ENCODE measurements at places on chromosomes 3 and 15. TPM values are rescaled to one million over a fixed set of nuclear protein-coding genes. Genes with fewer than 3 reads are reported as not detected.

DNA sequence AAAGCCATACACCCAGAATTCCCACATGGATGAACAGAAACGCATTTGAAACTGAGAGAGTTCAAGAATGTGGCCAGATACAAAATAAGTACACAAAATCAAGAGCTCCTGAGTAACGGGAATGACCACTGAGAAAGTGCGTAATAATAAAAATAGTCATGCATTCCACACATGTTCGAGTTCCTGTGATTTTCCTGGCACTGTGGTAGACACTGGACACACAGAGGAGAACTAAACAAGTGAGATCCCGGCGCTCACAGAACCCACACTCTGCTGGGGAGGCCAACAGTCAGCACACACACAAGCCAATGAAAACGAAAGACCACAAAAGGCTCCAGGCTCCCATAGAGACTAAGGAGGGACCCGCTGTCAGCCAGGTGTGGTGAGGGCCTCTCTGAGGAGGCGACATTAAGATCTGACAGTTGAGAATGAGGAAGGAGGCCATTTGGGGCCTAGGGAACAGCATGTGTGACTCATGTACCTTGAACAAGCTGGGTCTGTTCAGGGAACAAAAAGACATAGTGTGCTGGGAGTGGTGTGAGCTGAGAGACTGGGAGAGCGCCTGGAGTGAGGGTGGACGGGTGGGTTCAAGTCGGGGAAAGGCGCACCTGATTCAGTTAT is 5.1 kb downstream of the FAM107A start:
- peak; percentile 51 for DNase-seq

DNA sequence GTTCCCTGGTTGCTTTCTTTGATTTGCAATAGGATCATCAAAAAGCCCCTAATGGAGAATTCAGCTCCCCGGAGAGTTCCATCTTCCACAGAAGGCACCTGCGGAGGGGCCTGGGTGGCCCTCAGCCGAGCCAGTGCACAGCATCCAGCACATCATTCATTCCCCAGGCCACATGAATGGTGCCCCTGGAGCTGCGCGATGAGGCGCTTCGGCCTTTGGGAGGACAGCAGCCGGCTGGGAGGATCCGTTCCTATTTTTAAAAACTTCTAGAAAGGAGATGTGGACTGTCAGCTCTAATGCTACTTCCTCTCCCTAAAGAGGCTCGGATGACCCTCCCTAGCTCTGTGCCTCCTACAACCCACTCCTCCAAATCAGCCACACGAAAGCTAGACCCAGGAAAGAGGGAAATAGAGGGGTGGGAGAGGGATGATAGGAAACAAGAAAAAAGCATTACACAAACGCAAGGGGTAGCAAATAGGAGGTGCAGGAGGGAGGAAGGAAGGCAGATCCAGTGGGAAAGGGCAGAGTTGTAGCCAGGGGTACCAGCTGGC is 20.3 kb downstream of the EHD4 start:
- no peak for DNase-seq

The KBTBD8 gene
- total RNA-seq: 2.0 TPM

The GOLGA6L10 gene
- 0.18 TPM for total RNA-seq

DNA sequence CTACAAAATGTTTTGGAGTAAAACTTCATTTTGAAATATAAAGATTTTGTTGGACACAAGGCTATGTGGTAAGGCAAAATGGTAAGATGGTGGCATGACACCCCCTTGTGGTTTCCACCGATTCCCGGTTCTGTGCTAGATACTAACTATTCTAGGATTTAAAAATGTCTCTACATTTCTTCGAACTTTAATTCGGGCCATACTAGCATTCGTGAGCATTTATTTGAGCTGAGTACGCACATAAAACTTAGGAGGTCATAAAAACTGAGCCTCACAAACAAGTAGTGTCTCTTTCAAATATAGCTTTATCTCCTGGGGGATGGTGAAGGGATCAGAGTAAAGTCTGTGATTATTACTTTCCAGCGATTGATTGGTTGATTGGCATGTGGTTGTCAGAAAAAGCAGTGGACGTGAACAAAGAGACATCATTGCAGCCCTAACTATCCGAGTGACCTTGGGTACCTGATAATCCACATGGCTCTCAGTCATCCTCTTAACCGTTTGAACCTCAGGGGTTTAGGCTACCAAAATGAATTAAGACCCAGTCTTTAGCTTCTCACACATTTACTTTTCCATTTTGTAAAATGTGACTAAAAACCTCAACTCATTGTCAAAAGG is 1.1 kb upstream of the ZNF639 start:
- DNase-seq: peak; percentile 60

DNA sequence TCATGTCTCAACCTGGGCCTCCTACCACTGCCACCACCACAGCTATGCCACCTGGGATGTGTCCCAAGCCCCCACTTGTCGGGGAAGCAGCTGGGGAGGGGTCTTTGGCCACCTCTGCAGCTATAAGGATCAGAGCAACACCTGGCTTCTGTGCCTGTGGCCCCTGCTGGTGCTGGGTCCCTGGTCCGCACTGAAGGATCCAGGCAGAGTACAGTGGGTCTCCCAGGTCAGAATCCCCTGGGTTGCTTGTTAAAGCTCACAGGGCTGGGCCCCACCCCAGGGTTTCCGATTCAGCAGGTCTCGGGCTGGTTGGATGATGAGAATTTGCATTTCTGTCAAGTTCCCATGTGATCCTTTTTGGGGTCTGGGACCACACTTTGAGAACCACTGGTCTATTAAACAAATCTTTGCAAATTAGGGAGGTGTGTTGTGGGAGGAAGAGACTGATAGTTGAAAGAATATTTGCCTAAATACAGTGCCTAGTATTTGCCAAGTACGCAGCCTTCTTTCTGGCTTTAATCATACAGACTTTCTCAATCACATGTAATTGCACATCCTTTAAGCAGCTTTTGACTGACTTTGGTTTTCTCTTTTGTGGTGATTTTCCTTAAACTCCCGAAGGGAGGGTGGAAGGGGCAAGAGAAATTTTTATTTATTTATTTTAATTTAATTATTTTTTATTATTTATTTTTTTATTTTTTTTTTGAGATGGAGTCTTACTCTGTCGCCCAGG is 127.3 kb downstream of the IGF1R start:
- DNase-seq: no peak

The STAB1 gene
- not detected for total RNA-seq

DNA sequence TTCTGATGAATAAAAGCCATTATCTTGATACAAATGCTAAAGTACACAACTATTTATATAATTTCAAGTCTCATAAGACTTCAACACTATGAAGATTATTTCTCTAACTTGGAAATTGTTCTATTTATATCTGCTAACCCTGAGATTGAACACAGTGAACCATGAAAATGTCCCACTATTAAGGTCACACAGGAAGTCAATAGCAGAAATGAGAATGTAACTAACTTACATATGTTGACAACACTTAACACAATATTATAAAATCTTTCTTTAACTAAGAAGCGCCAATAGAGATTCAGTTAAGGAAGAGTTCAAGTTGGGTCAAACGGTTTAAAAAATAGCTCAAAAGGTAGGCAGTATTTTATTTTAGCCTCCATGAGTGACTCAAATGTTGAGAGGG is 551.8 kb upstream of the CBLB start:
- no peak for DNase-seq
